Type B pancreatic cell (in vitro differentiated cells): ENCODE measurements at places on chromosomes 1 and 21. TPM values are rescaled to one million over a fixed set of nuclear protein-coding genes. Genes with fewer than 3 reads are reported as not detected.

- peak overlapping the region; percentile 70 for H3K27ac ChIP-seq
- peak overlapping the region; percentile 78 for H3K4me3 ChIP-seq
- H3K27me3 ChIP-seq: no peaks in the 10 kb centered on the region
- no peak for DNase-seq
Observed at GRCh38 chr1:228100822-228101613, 2.1 kb downstream of the C1orf35 start.

- H3K36me3 ChIP-seq: no peaks in the 10 kb centered on the region
- no peaks in the 10 kb centered on the region for H3K4me1 ChIP-seq
- peaks cover 90% of the 10 kb centered on the region for H3K27me3 ChIP-seq
- no peak for DNase-seq
Observed at GRCh38 chr1:109468903-109469302, 2.6 kb downstream of the SYPL2 start.

- peaks cover 3% of the 10 kb centered on the region for H3K36me3 ChIP-seq
- no peak overlapping the region for H3K27ac ChIP-seq
- H3K4me1 ChIP-seq: no peaks in the 10 kb centered on the region
- no peaks in the 10 kb centered on the region for H3K27me3 ChIP-seq
Observed at GRCh38 chr1:228282329-228283042, 74.6 kb downstream of the OBSCN start.

- H3K4me3 ChIP-seq: peak overlapping the region; percentile 1
- no peak for DNase-seq
- H3K27me3 ChIP-seq: peaks cover 62% of the 10 kb centered on the region
- peaks cover 15% of the 10 kb centered on the region for H3K4me1 ChIP-seq
- H3K27ac ChIP-seq: no peak overlapping the region
Observed at GRCh38 chr1:63134501-63135173, 187.7 kb upstream of the FOXD3 start.

- no peaks in the 10 kb centered on the region for H3K36me3 ChIP-seq
- H3K4me3 ChIP-seq: no peak overlapping the region
- no peak overlapping the region for H3K27ac ChIP-seq
- H3K27me3 ChIP-seq: no peaks in the 10 kb centered on the region
- DNase-seq: no peak
Observed at GRCh38 chr1:3638027-3638426, 11.9 kb downstream of the WRAP73 start.

DNA sequence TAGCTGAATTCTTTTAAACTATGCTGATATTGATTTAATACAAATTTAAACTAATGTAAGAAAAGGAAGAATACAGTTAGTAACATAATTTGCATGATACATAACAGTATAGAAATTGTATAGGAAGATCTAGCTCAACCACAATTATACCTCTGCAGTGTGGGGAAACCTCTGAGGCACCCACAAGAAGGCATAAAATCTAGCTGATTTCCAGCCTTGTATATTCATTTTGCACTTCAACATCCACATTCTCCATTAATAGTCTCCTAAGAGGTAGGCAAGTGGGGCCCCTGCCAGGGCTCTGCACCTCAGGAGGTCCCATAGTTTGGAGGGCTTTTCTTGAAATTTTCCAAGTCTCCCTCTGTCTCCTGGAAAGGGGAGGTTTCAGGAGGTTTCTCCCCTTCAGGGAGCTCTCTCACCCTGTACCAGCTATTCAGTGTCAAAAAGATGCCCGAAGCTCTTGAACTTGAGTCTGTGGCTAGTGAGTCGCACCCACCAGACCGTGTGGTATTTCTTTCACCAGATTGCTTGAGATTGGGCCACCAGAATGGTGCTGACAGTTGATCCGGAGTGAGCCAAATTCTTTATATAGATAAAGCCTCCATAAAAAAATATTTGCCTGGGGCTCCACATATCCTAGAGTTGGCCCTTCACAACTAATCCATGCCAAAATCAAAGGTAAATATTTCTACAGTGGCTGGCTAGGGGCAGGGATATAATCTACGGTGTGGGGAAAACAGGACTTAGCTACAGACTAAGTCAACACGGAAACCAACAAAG is 108.2 kb downstream of the TIAM1 start:
- no peak overlapping the region for H3K4me3 ChIP-seq
- H3K27me3 ChIP-seq: no peaks in the 10 kb centered on the region
- H3K27ac ChIP-seq: no peak overlapping the region

GRCh38 chr21:29078869-29079767 is 5.7 kb upstream of the CCT8 start:
- no peak overlapping the region for H3K27ac ChIP-seq
- H3K36me3 ChIP-seq: no peaks in the 10 kb centered on the region
- no peak overlapping the region for H3K4me3 ChIP-seq
- no peak for DNase-seq

- no peak overlapping the region for H3K4me3 ChIP-seq
- H3K4me1 ChIP-seq: no peaks in the 10 kb centered on the region
- no peak for DNase-seq
- H3K36me3 ChIP-seq: no peaks in the 10 kb centered on the region
Observed at GRCh38 chr1:102715150-102715549, 393.2 kb downstream of the COL11A1 start.

GRCh38 chr1:192810253-192810880 is 1.5 kb downstream of the RGS2 start:
- no peak for DNase-seq
- H3K36me3 ChIP-seq: peaks cover 10% of the 10 kb centered on the region
- peak overlapping the region; percentile 99 for H3K4me3 ChIP-seq
- H3K27ac ChIP-seq: peak overlapping the region; percentile 95
- peaks cover 19% of the 10 kb centered on the region for H3K27me3 ChIP-seq

- H3K27ac ChIP-seq: no peak overlapping the region
- no peak for DNase-seq
- no peaks in the 10 kb centered on the region for H3K36me3 ChIP-seq
- no peaks in the 10 kb centered on the region for H3K4me1 ChIP-seq
- peaks cover 7% of the 10 kb centered on the region for H3K27me3 ChIP-seq
Observed at GRCh38 chr1:241330619-241331327, 26.2 kb downstream of the RGS7 start.

DNA sequence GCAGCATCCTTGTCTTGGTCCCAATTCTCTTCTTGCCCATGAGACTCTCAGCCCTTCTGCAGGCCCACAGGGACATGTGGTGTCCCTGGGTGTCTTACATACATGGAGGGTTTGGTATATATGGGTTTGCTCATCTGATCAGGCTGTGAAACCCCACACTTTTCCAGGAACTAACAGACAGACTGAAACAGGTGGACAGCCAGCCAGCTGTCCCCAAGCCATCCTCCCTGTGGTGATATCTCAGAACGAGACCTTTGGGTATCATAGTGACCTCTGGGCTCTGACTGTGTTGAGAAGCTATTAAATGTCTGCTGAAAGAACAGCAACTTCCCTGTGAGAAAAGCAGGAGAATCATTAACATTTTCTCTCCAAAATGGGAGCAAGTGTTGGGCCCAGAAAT is 115.5 kb upstream of the PAXBP1 start:
- no peak overlapping the region for H3K27ac ChIP-seq
- H3K36me3 ChIP-seq: no peaks in the 10 kb centered on the region
- H3K4me1 ChIP-seq: no peaks in the 10 kb centered on the region
- H3K27me3 ChIP-seq: peaks cover 42% of the 10 kb centered on the region
- DNase-seq: no peak

GRCh38 chr1:154348429-154349076 is 23.2 kb downstream of the ATP8B2 start:
- peak overlapping the region; percentile 34 for H3K27ac ChIP-seq
- peaks cover 6% of the 10 kb centered on the region for H3K36me3 ChIP-seq
- H3K4me3 ChIP-seq: no peak overlapping the region
- peaks cover 20% of the 10 kb centered on the region for H3K4me1 ChIP-seq
- no peak for DNase-seq

- H3K4me3 ChIP-seq: no peak overlapping the region
- no peaks in the 10 kb centered on the region for H3K36me3 ChIP-seq
- peaks cover 3% of the 10 kb centered on the region for H3K27me3 ChIP-seq
- no peaks in the 10 kb centered on the region for H3K4me1 ChIP-seq
- H3K27ac ChIP-seq: no peak overlapping the region
Observed at GRCh38 chr1:171753685-171754352, 12.0 kb upstream of the VAMP4 start.

DNA sequence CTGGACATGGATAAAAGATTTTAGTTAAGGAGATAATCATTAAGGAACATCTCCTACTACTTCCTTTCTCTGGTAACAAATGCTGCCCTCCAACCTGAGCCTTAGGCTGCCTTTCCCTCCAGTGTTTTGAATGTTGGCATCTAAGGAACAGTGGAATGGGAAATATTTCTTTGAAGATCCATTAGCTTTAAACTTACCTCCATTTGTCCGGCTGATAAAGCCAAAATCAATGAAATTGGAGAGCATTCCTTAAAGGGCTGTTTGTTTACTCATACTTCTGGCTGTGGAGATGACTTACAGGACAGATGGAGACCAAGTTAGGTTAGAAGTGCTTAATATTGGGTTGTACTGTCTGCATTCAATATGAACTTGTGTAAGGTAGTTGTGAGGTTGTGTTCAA is 439.1 kb downstream of the PLA2G4A start:
- DNase-seq: no peak
- no peaks in the 10 kb centered on the region for H3K36me3 ChIP-seq
- peaks cover 14% of the 10 kb centered on the region for H3K4me1 ChIP-seq
- H3K27ac ChIP-seq: no peak overlapping the region
- H3K4me3 ChIP-seq: no peak overlapping the region

GRCh38 chr1:9858293-9859035 is 34.7 kb upstream of the CLSTN1 start:
- no peaks in the 10 kb centered on the region for H3K27me3 ChIP-seq
- H3K4me3 ChIP-seq: no peak overlapping the region
- peaks cover 6% of the 10 kb centered on the region for H3K4me1 ChIP-seq
- peaks cover 19% of the 10 kb centered on the region for H3K36me3 ChIP-seq
- no peak for DNase-seq

- no peaks in the 10 kb centered on the region for H3K27me3 ChIP-seq
- H3K36me3 ChIP-seq: peaks cover 24% of the 10 kb centered on the region
Observed at GRCh38 chr21:42981214-42981523, 6.8 kb downstream of the PKNOX1 start.

GRCh38 chr1:228420968-228421826 is 4.5 kb upstream of the TRIM17 start:
- peaks cover 3% of the 10 kb centered on the region for H3K27me3 ChIP-seq
- peak overlapping the region; percentile 14 for H3K27ac ChIP-seq
- H3K4me1 ChIP-seq: peaks cover 4% of the 10 kb centered on the region

GRCh38 chr1:1125945-1126344 is 10.1 kb upstream of the C1orf159 start:
- peaks cover 25% of the 10 kb centered on the region for H3K4me1 ChIP-seq
- no peaks in the 10 kb centered on the region for H3K27me3 ChIP-seq
- H3K36me3 ChIP-seq: no peaks in the 10 kb centered on the region
- DNase-seq: no peak

The OMA1 gene
- total RNA-seq: 19.1 and 22.4 TPM in 2 replicates

The LCE1B gene
- not detected in 2 replicates for total RNA-seq

The EPHA2 gene
- total RNA-seq: 40.3 and 77.9 TPM in 2 replicates

The DMRTA2 gene
- 0.29 and 0.48 TPM in 2 replicates for total RNA-seq

The VANGL2 gene
- 19.8 and 67.3 TPM in 2 replicates for total RNA-seq

The CCDC181 gene
- 0.90 and 3.5 TPM in 2 replicates for total RNA-seq

The S100B gene
- 5.5 TPM in 1 of 2 replicates, not detected in the other for total RNA-seq

The ANKRD45 gene
- 0.50 and 3.1 TPM in 2 replicates for total RNA-seq

The ADAMTS1 gene
- 34.9 and 77.3 TPM in 2 replicates for total RNA-seq

The LHX4 gene
- total RNA-seq: 0.22 and 0.38 TPM in 2 replicates

The LCE3D gene
- total RNA-seq: not detected in 2 replicates
